ENCODE measurements at places on chromosomes 1 and 21.

GRCh38 chr21:29475329-29475728 lies 176.6 kb downstream of the BACH1 start:
- DNase-seq, result no peak

- DNase-seq, result no peak
Observed at GRCh38 chr21:31030367-31031106, 7.7 kb downstream of the KRTAP19-8 start.

GRCh38 chr1:233496993-233497392 lies 116.9 kb upstream of the KCNK1 start:
- no peak for DNase-seq

GRCh38 chr1:180291004-180291403 lies 60.9 kb downstream of the LHX4 start:
- no peak for DNase-seq

DNA sequence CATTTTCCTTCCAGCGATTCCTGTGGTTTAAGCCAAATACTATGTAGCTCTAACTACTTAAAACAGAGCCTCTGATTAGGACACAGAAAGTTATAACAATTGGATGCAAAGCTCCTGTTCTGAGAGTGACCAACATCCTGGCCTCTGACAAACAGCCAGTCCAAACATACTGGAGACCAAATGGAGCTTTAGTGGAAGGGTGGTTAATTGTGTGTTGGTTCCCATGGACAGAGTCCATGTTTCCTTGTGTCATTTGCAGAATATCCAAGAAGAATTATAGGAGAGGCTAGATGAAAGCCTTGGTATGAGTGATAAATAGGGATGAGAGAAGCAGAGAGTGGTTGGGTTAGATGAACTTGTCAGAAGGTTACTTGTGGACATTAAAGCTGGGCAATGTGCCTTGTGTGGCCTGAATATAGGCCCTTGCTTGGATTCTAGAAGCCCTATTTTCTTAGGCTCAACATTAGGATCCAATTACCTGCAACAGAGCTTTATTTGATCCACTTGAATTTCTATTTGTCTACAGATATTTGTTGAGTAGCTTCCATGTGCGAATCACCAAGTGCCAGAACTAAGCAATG lies 180.5 kb upstream of the GORAB start:
- no peak for DNase-seq

GRCh38 chr1:229266274-229266673 lies 4.6 kb upstream of the RAB4A start:
- no peak for DNase-seq

DNA sequence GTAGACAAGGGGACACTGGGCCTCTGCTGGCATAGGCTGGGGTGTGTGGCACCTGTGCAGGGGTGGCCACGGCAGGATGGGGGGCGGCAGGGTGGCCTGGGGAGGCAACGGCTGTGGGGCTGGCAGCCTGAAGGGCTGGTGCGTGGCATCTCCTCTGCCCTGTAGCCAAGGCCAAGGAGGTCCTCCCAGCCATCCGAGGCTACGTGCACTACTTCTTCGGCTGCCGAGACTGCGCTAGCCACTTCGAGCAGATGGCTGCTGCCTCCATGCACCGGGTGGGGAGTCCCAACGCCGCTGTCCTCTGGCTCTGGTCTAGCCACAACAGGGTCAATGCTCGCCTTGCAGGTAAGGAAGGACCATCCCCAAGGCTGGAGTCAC lies 36.0 kb upstream of the LHX4 start:
- DNase-seq, result no peak

DNA sequence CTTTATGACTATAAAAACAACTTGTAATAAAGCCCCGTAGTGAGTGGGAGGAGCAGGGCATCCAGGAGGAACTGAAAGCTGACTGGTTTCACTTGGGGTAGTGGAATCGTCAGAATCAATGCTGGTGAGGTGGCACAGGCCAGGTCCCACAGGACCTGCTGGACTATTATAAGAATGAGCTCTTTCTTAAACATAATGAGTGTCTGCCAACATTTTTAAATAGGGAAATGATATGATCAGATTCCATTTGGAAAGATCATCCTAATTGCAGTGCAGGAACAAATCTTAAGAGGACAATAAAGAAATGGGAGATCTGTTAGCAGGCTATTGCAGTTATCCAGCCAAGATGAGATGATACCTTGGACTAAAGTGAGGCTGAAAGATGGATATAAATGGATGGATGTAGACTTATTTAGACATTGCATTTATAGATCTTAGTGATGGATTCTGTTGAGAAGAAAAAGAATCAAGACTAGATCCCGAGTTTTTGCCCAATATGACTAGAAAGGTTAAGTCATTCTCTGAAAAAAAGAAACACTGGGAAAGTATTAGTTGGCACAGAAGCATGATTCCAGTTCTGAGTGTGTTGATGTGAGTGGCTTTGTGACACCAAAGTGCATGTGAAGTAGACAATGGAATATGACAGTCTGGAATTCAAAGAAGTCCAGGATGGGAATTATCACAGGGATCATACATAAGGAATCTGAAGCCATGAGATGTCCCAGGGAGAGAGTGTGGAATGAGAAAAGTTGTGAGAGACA lies 153.3 kb upstream of the SGIP1 start:
- no peak for DNase-seq

- no peak for DNase-seq
Observed at GRCh38 chr1:65409314-65409713, 11.2 kb upstream of the LEPR start.

DNA sequence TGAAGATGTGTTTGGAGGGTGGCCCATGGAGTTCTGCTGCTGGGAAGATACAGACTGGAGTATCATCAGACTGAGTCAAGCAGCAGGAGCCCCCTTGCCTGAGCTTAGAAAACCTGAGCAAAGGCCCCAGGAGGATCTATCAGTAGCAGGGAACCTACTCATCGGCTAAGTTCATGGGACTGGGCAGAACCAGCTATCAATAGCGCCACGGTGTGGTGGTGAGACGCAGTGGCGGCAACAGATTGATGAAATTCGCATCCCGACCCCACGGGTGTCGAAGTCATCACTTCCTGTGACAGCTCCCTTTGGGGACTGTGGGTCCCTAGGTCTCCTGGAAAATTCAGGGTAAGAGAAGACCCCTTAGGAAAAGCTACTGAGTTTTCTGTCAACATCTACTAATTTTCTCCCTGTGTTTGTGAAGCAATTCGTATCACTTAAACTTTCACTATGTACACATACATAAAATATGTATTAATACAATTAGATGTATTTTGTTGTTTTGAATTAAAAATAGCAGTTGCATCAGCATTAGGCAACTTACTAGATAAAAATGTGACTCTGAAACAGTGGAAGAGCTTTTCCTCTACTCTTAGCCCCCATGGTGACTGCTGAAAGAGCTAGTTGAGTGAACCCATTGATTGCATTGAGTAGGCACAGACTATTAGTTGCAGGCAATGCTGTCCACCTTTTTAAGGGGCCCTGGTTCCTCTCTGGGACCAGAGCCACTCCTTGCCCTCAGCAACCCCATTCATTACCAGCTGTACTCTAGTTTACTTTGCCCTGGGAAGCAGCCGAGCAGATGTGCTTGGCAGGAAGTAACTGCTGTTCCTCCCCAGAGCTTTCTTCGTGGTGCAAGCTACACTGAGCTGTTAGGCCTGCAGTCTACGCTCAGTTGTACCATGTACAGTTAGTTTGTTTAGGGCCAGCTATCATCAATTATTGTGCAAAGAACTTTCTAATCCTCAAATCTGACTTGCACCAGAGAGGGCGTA lies 7.3 kb upstream of the CACNA1S start:
- no peak for DNase-seq

GRCh38 chr1:116255486-116256285 lies 117.4 kb upstream of the ATP1A1 start:
- no peak for DNase-seq

- no peak for DNase-seq
Observed at GRCh38 chr1:203311368-203312301, 6.3 kb downstream of the BTG2 start.

GRCh38 chr1:25018110-25018735 lies 88.1 kb upstream of the RUNX3 start:
- DNase-seq, result no peak

GRCh38 chr1:164601399-164602100 lies 42.6 kb downstream of the PBX1 start:
- DNase-seq, result no peak

DNA sequence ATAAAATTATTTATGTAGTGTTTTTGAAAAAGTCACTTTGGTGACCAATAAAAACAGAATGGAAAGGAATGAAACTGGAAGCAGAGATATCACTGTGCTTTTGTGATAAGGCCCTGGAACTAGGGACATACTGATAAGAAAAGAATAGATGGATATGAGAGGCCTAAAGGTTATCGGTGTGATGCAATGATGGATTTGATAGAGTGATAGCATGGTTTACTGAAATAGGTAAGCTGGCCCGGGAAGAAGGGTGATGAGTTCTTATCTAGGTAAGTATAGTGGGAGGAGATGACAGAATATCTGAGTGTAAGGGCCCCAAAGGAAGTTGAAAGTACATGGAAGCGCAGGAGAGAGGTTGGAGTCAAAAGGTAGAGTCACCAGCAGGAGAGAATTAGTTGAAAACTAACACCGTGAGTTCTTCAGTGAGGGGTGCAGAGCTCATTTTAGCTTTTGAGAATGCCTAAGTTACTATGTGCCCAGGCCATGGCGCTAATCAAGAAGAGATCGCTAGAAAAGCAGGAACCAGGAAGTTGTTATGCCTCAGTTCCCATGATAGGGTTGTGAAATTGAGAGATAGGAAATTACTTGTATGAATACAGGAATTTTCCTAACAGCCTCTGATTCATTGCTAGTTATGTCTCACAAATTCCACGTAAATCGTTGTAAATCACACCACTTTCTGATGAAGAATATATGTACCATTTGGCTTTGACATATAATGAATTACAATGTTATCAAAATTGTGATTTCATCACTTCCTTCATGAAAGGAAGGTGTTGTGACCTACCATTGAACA lies 115.3 kb downstream of the PLA2G4A start:
- no peak for DNase-seq

- DNase-seq, result no peak
Observed at GRCh38 chr1:24226749-24227148, 39.7 kb upstream of the IFNLR1 start.

DNA sequence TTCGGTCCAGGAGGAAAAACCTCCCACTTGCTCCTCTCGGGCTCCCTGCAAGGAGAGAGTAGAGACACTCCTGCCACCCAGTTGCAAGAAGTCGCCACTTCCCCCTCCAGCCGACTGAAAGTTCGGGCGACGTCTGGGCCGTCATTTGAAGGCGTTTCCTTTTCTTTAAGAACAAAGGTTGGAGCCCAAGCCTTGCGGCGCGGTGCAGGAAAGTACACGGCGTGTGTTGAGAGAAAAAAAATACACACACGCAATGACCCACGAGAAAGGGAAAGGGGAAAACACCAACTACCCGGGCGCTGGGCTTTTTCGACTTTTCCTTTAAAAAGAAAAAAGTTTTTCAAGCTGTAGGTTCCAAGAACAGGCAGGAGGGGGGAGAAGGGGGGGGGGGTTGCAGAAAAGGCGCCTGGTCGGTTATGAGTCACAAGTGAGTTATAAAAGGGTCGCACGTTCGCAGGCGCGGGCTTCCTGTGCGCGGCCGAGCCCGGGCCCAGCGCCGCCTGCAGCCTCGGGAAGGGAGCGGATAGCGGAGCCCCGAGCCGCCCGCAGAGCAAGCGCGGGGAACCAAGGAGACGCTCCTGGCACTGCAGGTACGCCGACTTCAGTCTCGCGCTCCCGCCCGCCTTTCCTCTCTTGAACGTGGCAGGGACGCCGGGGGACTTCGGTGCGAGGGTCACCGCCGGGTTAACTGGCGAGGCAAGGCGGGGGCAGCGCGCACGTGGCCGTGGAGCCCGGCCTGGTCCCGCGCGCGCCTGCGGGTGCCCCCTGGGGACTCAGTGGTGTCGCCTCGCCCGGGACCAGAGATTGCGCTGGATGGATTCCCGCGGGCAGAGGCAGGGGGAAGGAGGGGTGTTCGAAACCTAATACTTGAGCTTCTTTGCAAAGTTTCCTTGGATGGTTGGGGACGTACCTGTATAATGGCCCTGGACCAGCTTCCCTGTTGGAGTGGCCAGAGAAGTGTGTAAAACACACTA lies 45.3 kb downstream of the MRPL39 start:
- no peak for DNase-seq

GRCh38 chr1:169610108-169610507 lies 19.8 kb downstream of the SELP start:
- DNase-seq, result no peak

DNA sequence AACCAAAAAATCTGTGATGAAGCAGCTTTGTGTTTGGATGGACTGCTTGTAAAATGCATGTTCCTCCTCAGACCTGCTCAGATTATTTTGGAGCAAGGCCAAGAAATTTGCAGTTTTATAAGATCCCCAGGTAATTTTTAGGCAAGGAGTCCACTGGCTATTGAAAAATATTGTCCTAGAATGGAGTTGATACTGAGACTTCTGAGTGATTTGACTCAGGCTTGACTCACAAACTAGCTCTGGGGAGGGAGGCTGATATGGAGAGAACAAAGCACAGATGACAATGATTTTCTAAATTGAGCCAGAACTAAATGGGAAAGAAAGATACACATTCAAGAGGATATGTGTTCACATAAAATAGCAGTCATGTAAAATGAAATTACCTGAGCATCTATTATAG lies 36.7 kb downstream of the AGL start:
- DNase-seq, result no peak

GRCh38 chr1:115539736-115540135 lies 102.0 kb upstream of the VANGL1 start:
- no peak for DNase-seq

- no peak for DNase-seq
Observed at GRCh38 chr1:98048244-98048643, 127.4 kb upstream of the DPYD start.

DNA sequence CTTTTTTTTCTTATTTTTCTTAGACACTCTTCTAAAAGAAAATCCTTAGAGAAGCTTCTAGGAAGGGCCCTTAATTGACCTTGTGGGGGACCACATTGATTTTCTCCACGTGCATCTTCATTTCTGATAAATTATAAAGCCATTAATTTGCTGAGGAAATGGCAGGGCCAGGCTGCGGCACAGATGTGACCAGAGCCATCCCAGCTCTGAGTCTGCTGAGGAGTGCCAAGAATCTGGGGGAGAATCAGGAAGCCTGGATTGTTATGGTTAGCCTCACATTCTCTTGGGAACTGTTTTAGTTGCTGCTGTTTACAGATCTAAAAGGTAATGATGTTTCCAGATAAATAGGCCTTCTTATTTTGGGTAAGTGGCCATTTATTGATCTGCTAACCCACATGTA lies 16.2 kb downstream of the PROX1 start:
- no peak for DNase-seq

DNA sequence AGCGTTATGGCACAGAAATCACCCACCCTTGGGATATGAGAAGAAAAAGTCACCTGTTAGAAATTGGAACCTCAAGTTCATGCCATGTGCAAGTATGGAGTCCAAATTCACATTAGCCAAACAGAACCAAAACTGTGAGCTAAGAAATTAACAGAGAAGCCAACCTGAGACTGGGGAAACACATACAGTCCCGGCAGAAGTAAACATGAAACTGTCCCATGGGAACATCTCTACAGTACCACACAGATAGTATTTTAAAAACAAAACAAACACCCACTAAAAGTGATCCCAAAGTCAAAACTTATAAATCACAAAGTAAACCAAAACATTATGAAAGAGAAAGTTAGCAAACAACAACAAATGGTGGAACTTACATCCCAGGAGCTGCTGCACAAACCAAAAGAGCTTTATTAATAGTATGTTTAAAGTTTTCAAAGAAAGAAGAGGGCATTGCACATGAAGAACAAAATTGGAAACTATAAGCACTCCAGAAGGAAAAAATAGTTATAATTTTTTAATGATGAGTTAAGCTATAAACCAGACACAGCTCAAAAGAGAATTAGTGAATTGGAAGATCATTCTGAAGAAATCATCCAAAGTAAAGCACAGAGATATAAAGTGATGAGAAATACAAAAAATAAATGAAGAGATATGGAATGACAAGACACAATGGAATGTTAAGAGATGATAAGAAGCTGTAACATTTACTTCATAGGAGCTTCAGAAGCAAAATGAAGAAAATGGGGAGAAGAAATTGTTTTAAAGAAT lies 83.5 kb upstream of the COA6 start:
- no peak for DNase-seq
